ENCODE measurements at places on chromosomes 2 and 18.
A peak's percentile ranks its signal among the peaks of the same experiment; 100 is the strongest.

DNA sequence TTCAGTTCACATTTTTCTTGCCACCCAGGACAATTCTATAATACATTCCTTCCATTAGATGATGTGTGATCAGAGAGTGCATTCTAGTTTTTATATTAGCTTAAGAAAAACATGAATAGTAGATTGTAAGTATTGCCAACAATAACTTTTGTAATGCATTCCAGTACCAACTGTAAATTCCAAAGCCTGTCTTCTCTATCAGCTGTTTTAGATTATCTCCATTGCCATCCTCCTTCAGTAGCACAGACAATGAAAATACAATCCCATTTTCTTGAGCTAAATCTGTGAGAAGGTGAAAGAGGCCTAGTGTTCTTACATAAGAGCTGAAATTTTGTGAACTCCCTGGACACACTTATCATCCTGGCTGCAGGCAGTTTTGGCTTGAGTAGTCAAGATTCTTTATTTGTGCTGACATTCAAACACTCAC, 103.9 kb downstream of the CCBE1 start:
- no peak for DNase-seq

- DNase-seq, result no peak
Observed at GRCh38 chr2:161430386-161430785, 14.3 kb downstream of the TBR1 start.

GRCh38 chr2:2226326-2226725, 104.7 kb downstream of the MYT1L start:
- DNase-seq, result no peak

DNA sequence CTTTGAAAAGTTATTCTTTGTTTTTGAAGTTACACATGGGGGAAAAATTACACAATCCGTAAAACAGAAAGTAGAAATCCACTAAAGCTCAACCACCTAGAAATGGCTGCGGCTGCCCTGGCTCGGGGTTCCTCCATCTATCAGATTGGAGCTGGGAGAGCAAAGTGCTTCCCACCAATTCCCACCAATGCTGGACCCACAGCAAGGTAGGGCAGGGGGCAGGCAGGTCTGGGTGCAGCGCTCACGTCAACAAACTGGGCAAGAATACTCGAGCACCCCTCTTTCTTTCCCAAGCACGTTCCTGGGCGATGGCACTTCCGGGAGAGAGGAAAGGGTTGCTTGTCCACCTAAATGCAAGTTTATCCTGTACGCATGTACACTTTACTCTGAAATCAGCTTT, 217.6 kb downstream of the NDUFA10 start:
- no peak for DNase-seq

GRCh38 chr2:71880287-71880686, 267.4 kb downstream of the CYP26B1 start:
- DNase-seq, result no peak

DNA sequence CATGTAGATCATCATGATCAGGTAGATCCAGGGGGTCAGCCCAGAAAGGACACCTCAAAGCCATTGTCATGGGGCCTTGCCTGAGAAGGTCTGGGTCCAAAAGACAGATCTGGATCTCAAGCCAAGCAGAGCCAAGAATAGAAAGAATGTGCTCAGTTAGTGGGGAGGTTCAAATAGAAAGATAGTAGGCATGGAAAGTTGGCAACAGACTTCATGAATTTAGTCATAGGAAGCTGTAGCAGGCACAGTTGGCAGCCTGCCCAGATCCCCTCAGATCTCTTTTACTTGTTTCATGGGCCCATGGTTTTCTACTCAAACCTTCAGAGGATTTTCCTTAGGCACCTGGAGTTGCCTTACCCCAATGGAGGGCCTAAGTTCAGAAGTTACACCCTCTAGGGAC, 767.0 kb downstream of the SLC4A3 start:
- DNase-seq, result no peak

DNA sequence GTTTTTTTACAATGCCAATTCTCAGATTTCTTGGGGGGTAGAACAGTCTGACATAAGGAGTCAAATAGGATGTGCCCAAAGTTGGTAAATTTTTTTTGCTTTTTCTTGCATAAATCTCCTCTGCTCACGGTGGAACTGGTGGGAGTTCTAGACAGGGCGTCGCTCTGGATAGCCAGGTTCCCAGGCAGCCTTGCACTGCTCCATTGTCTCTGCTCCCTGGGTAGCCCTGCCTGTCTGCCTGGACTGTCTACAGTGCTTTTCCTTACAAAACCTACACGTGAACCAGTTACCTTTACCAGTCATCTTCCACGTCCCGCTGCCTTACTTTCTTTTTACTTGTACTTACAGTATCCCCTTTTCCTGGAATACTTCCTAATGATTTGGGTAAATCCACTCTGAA, 117.1 kb downstream of the ZNF407 start:
- DNase-seq, result no peak

GRCh38 chr2:54936766-54937165, 113.5 kb downstream of the RTN4 start:
- no peak for DNase-seq

- DNase-seq, result no peak
Observed at GRCh38 chr2:177604271-177605065, 211.9 kb downstream of the AGPS start.

DNA sequence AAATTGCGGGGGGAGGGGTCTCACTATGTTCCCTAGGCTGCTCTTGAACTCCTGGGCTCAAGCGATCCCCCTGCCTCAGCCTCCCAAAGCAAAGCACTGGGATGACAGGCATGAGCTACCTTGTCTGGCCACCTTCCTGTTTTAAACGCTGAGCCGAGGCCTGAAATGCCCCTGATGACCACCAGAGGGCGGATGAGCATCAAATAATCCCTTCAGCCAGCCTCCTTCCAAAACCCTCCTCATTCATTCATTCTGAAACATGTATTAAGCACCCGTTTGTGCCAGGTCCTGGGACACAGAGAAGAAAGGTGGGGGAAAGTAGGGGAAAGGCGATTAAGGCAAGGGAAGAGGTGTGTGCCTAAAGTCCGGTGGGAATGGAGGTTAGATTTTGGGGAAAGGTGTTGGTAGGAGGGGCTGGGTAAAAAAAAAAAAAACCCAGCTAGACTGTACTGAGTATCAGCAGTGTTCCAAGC, 30.7 kb upstream of the PTMA start:
- DNase-seq, result peak; percentile 75

- no peak for DNase-seq
Observed at GRCh38 chr2:55112229-55113031, 62.2 kb upstream of the RTN4 start.

GRCh38 chr2:4561196-4561595, 857.8 kb downstream of the DCDC2C start:
- no peak for DNase-seq

DNA sequence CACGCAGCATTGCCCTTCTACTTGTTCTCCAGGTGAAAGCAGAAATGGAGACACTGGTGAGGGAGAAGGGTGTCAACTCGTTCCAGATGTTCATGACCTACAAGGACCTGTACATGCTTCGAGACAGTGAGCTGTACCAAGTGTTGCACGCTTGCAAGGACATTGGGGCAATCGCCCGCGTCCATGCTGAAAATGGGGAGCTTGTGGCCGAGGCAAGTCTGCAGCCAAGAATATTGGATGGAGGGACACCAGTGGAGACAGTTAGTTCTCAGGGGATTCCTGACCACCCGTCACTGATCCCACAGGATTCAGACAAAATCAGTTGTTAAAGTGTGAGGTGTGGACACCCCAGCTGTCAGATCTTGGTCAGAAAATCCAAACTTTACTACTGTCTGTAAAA, 43.2 kb upstream of the MAPRE3 start:
- no peak for DNase-seq

GRCh38 chr2:165390875-165391274, 78.6 kb upstream of the CSRNP3 start:
- no peak for DNase-seq

- DNase-seq, result no peak
Observed at GRCh38 chr2:103823847-103824246, 1030.1 kb upstream of the POU3F3 start.

GRCh38 chr2:80111185-80111584, 193.4 kb downstream of the LRRTM1 start:
- DNase-seq, result no peak

- no peak for DNase-seq
Observed at GRCh38 chr18:44954257-44954656, 273.6 kb downstream of the SETBP1 start.

- peak; percentile 62 for DNase-seq
Observed at GRCh38 chr2:143259368-143259958, 130.2 kb downstream of the ARHGAP15 start.

DNA sequence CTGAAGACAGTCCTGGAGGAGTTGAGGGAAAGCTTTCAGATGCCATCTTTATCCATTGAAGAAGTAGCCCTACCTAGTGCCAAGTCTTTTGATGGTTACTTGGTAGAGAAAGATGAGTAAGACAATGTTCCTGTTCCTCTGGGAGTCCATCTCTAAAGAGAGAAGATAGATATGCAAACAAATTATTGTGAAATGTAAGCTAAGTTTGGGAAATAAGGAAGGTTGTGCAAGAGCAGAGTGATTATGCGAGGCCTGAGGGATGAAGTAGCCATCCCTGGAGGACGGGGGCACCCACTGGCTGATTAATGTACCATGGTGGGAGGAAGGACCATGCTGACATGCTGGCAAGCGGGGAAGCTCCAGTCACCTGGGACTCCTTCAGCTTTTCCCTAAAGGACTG, 994 bp upstream of the DTNA start:
- DNase-seq, result no peak

DNA sequence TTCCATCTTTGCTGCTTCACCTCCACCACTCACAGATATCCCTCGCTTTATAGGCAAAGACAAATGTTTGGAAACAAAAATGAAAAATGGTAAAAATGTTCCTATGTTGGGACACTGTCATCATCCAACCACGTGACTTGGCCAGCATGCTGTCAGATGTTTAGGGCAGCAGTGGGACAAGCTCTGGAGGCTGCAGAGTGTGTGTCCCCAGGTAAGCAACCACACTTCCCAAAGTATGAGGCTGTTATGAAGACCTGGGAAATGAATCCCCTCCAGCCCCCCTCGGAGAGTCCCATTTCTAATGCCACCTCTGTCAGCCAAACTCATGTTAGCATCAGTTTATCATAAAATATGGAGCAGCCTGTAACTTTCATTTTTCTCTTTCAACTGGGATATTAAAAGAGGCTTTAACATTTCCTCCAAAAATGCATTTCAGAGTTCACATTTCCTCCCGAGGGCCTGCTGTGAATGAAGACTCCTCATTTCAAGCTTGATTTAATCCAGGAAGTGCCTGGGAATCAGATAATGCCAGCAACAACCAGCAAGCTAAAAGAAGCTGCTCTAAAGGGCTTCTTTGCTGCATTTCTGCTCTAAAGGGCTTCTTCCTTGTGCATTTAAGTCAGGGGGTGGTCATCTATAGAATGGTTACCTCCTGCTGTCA, 66.2 kb downstream of the APOB start:
- DNase-seq, result no peak

GRCh38 chr2:47485751-47486300, 82.9 kb downstream of the MSH2 start:
- no peak for DNase-seq

DNA sequence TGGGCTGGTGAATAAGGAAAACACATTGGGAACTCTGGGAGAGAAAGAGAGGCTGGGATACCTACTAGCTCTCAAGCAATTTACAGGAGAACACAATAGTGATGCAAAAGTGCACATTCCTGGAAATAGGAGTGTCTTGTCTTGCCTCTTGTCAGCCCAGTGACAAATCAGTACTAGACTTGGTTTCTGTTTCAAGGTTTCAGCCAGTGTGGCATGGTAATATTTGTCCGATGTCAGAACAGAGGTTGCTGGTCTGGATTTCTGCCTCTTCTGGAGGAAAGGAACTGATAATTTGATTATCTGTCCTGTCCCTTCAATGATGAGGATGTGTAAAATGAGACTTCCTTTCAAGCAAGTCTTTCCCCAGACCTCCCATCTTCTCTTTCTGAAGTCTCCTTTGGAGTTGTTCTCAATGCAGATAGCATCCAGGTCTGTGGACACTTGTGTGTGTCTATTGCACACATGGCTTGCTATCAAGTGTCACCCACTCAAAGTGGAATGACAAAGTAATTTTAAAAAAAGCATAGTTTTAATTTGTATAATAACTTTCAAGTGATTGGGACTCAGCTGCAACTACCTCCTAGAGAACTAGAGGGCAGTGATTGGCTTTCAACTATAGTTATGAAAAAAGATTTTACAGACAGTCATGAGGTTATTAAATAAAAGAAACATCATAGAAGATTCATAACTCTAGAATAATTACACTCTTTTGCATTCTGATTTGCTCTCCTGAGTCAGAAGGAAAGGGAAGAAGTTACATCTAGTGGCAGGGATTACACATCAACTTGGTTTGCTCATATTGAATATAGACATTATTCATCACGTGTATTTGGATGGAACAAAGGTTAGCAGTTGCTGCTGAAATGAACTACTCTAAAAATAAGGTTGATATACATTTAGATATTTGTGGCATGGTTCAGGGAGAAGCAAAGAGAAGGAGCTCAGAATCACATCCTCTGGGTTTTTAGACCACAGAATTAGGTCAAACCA, 4.5 kb downstream of the GPR39 start:
- no peak for DNase-seq

DNA sequence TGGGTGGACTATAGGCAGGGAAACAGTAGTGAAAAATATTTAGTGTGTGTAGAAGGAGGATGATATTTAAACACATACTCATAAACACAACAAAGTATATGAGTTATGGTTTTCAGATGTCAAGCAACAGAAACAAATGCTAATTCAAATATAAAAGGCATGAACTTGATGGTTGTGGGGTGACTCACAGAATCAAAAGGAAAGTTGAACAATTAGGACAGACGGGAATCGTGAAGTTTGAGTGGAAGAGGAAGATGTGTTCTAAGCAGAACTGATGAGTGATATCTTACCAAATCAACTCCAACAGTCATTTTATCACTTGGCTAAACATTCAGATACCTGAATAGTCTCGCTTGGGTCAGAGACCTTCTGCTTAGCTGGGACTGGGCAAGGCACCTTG, 53.6 kb upstream of the ITGA6 start:
- DNase-seq, result no peak

DNA sequence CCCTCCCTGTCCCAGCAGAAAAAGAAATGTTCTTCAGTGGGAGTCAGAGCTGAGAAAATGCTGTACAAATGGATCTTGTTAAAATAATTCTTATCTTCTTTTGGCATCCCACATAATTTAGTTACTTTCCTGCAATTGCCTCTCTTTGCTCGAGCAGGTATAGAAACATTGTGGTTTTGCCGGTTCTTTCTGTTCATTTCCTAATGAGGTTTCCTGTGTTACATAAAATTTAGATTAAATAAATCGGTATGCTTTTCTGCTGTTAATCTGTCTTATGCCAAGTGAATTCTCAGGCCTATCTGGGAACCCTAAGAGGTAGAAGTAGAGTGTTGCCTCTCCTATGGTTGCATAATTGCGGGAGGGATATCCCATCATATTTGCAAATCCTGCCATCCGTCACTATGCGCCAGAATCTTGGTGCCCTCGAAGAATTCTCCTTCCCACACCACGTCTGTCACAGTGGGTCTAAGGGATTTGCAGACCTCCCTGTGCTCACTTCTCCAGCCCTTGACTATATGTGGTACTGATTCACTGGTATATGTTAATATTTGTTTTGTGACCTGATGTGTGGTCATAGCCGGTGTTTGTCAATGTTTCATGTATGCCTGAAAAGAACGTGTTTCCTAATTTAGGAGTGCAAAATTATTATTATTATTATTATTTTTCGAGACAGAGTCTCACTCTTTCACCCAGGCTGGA, 12.2 kb upstream of the HDAC4 start:
- no peak for DNase-seq
